Left lung (tissue), 14 donors: ENCODE measurements at places on chromosomes 4 and X. TPM values are rescaled to one million over a fixed set of nuclear protein-coding genes. Genes with fewer than 3 reads are reported as not detected.
A peak's percentile ranks its signal among the peaks of the same experiment; 100 is the strongest.

The PAGE4 gene
- total RNA-seq, result not detected

The ETNPPL gene
- not detected for total RNA-seq

The ARMCX4 gene
- total RNA-seq, result 11.6 TPM

DNA sequence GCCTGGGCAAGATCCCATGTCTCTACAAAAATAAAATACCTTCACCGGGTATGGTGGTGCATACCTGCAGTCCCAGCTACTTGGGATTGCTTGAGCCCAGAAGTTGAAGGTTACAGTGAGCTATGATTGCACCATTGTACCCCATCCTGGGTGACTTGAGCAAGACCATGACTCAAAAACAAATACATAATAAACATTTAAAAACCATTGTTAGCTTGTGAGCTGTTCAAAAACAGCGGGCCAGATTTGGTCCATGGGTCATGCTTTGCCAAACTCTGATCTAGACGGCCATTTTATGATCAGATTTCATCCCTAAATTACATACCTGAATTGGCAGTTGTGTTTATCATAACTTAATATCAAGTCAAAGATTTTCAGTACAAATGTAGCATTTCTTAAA is 76.0 kb upstream of the GPM6B start:
- no peaks in the 10 kb centered on the region for H3K4me1 ChIP-seq
- H3K27ac ChIP-seq, result no peak overlapping the region
- H3K27me3 ChIP-seq, result peaks cover 15% of the 10 kb centered on the region

DNA sequence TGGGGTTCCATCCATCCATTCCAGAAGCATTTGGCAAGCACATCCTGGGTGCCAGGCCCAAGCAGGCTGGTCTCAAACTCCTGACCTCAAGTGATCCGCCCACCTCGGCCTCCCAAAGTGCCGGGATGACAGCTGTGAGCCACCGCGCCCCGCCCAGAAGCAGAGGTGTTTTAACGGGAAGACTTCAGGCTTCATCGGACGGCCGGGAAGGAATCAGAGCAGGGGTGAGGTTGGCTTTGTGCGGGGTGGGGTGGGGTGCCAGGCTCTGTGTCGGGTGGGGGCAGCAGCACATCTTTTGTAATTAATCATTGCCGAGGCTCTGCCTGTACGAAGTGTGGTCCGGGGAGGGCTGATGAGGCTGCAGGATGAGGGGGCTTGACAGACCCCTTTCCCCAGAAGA is 5.1 kb upstream of the SLC25A6 start:
- no peak overlapping the region for H3K4me3 ChIP-seq
- H3K27me3 ChIP-seq, result no peaks in the 10 kb centered on the region
- peaks cover 23% of the 10 kb centered on the region for H3K4me1 ChIP-seq

- no peaks in the 10 kb centered on the region for H3K27me3 ChIP-seq
- H3K4me1 ChIP-seq, result no peaks in the 10 kb centered on the region
- H3K36me3 ChIP-seq, result no peaks in the 10 kb centered on the region
- peak; percentile 16 for DNase-seq
- H3K27ac ChIP-seq, result no peak overlapping the region
Measured at GRCh38 chr4:61301271-61301670, 101.1 kb downstream of the ADGRL3 start.

GRCh38 chrX:53374222-53374820 is 48.1 kb downstream of the SMC1A start:
- H3K36me3 ChIP-seq, result peaks cover 22% of the 10 kb centered on the region
- no peak for DNase-seq

- no peaks in the 10 kb centered on the region for H3K27me3 ChIP-seq
- peak overlapping the region; percentile 71 for H3K27ac ChIP-seq
- no peak overlapping the region for H3K4me3 ChIP-seq
- no peak for DNase-seq
- peaks cover 12% of the 10 kb centered on the region for H3K36me3 ChIP-seq
Measured at GRCh38 chr4:2592572-2592971, 56.1 kb downstream of the FAM193A start.

DNA sequence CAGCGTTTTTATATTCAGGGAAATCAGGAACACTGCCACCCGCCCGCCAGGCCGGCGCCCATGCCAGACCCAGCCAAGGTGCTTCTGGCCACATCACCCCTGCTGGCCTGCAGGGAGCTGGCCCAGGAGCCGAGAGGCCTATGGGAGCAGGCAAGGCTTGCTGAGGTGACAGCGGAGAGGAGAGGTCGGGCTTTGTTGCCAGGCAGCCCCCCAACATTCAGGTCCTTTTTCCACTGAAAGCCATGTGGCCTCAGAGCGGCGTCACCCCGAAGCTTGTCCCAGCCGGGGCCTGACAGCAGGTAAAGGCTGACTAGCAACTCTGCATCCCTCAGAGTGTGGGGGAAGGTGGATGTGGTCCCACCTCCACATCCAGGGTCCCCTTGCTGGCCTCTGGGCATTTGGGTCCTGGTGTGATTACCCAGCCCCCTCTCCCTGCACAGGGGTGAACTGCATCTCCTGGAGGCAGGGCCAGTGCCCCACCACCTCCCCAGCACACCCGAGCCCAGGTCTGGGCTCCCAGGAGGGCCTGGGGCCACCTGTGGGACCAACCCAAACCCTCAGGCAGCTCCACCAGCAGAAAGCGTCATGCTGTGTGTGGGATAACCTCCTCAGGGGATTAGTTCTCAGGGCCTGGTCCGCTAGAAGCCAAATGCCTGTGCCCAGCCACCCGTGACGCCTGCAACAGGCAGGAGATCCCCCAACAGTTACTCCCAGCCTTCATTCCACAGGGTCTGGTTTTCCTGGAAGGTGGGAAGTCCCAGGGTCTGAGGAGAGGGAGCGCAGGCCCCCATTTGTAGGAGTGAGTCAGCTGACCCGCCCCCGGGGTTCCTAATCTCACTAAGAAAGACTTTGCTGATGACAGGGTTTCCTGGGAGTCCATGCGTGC is at the start of gene PDE6B:
TSS of gene PDE6B (plus strand) at position 869 of the 886 bp plus-strand sequence. CDS start 54 bp downstream, outside the sequence.
- no peak within 1 kb of the TSS for H3K27ac ChIP-seq
- no peak within 1 kb of the TSS for H3K4me3 ChIP-seq
- no peak for DNase-seq
- H3K27me3 ChIP-seq, result no peaks in the 10 kb centered on the region
- no peaks in the 10 kb centered on the region for H3K4me1 ChIP-seq

- H3K27me3 ChIP-seq, result no peaks in the 10 kb centered on the region
- H3K4me1 ChIP-seq, result no peaks in the 10 kb centered on the region
- no peak overlapping the region for H3K4me3 ChIP-seq
- H3K36me3 ChIP-seq, result no peaks in the 10 kb centered on the region
Measured at GRCh38 chr4:152220201-152220666, 315.7 kb downstream of the FBXW7 start.

DNA sequence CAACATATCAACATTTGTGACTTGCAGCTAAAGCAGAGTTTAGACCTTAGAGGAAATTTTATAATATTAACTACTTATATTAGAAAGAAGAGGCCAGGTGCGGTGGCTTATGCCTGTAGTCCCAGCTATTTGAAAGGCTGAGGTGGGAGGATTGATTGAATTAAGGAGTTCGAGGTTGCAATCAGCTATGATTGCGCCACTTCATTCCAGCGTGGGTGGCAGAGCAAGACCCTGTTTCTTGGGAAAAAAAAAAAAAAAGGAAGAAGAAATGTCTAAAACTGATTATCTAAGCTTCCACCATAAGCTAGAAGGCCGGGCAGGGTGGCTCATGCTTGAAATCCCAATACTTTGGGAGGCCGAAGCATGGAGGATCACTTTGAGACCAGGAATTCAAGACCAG is 42.0 kb upstream of the USP9X start:
- peaks cover 3% of the 10 kb centered on the region for H3K27me3 ChIP-seq
- no peak overlapping the region for H3K27ac ChIP-seq
- no peak for DNase-seq
- no peaks in the 10 kb centered on the region for H3K4me1 ChIP-seq
- H3K36me3 ChIP-seq, result no peaks in the 10 kb centered on the region
- no peak overlapping the region for H3K4me3 ChIP-seq

DNA sequence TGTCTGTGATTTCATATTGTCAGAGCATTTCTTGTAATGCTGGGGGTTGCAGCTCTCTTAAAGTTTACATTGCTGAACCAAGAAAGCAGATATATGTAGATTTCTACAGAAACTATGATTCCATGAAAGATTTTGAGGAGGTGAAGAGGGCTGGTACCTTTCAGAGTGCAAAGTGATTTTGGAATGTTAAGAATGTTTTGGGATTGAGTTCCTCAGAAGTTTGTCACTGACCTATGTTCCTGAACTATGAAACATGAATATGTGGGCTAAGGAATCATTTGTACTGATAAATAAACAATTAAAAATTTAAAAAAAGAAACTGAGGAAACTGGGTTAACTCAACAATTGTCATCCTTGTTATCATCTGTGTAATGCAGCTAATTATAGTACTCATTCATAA is 12.3 kb upstream of the CHIC2 start:
- no peak overlapping the region for H3K4me3 ChIP-seq
- DNase-seq, result no peak
- no peak overlapping the region for H3K27ac ChIP-seq
- no peaks in the 10 kb centered on the region for H3K36me3 ChIP-seq
- H3K4me1 ChIP-seq, result no peaks in the 10 kb centered on the region
- H3K27me3 ChIP-seq, result no peaks in the 10 kb centered on the region
